ENCODE measurements at places on chromosomes 12 and 14.

DNA sequence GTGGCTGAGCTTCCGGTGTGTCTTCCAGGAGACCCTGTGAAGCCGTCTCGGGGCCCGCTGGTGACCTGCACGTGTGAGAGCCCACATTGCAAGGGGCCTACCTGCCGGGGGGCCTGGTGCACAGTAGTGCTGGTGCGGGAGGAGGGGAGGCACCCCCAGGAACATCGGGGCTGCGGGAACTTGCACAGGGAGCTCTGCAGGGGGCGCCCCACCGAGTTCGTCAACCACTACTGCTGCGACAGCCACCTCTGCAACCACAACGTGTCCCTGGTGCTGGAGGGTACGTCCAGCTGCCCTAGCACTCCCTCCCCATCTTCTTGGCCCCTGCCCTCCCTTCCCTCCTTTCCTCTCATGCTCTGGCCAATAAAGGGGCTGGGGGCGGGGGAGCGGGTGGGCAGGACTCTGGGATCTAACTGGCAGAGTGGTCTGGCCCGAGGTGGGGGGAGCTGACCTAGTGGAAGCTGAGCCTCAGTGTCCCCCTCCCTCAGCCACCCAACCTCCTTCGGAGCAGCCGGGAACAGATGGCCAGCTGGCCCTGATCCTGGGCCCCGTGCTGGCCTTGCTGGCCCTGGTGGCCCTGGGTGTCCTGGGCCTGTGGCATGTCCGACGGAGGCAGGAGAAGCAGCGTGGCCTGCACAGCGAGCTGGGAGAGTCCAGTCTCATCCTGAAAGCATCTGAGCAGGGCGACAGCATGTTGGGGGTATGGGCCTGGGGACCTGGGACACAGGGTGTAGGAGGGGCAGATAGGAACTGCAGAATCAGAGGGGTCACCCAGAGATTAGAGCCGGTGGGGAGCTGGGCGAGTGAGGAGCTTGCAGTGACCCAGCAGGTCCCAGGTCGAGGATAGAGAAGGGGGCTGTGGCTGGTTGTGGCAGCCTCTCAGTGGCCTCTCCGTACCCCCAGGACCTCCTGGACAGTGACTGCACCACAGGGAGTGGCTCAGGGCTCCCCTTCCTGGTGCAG, 6.0 kb downstream of the ACVRL1 start:
- no peak for DNase-seq

DNA sequence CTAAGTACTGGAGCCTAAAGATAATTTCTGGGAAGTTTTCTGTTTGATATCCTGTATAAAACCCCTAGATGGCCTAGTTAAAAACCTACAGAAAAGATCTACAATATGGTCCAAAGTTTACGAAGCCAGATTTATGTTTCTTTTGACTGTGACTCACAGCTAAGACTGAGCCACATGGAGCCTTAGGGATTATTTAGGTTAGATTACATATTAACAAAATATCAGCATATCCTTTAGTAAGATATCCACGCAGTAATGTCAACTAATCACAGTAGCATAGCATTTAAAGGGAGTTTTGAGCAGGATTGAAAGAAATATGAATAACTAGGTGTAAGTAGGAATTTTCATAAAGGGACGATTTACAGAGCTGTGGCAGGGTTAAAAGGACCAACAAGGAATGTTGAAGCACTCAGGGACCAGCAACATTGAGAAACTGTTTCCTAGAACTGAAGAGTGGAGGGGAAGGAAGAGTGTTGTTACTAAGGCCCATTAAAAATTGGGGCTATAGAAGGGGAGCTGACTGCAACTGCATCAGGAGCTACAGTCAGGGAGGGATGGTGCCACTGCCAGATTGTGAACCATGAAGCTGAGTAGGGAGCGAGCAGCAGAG, 155.5 kb downstream of the DACT1 start:
- no peak for DNase-seq

DNA sequence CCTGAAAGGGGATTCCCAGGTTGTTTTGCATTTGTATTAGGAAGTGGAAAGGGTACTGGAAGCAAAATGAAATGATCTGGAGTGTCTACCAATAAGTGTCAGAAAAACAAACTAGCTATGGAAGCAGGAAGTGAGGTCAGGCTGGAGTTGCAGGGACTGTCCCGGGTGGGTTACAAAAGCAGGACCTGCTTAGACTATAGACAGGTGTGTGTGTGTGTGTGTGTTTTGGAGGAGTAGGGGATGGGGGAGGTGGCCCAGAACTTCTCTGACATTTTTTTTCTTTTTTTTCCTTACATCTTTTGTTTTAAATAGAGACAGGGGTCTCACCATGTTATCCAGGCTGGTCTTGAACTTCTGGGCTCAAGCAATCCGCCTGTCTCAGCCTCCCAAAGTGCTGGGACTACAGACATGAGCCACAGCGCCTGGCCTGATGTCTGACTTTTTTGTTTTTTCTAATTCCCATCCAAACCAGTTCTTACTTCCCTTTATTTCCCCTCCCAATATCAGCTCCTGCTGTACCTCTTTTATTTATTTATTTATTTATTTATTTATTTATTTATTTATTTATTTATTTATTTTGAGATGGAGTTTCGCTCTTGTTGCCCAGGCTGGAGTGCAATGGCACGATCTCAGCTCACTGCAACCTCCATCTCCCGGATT, 512 bp upstream of the RND1 start:
- no peak for DNase-seq

DNA sequence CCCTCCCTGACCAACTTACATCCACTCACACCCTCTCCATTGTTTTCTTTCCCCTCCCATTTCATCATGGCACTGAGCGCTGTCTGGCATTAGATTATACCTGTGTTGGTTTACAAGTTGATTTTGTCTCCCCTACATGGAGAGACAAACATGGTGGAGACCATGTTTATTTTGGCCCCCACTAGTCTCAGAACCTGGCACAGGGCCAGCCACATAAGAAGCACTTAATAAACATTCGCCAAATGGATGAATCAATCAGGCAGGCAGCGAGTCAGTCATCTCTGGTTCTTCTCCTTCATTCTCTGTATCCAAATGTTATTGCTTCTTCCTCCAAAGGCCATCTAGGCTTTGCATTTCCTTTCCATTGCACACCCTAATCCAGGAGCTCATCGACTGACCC, 177.4 kb downstream of the DPF3 start:
- DNase-seq = no peak

DNA sequence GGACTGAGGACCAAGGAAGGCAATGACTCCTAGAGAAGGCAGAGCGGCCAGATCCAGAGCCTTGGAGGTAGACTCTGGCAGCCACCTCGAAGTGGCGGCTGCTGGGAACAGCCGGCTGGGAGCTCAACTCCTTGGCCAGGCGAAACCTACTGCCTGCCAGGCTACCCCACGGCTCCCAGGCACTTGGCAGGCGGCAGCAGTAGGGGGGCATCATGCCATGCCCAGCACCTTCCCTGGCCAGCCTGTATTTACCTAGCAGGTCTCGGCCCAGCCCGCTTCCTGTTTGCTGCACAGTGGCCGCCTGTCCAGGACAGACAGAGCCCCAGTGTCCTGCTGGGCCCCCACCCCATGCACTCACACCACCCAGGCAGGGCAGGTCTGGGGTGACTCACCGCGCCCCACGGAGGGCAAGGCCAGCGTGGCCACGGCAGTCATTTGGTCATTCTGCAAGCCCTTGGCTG, 10.2 kb downstream of the TRPV4 start:
- no peak for DNase-seq

- DNase-seq = no peak
Measured at GRCh38 chr12:82682326-82682725, 4.4 kb upstream of the TMTC2 start.

DNA sequence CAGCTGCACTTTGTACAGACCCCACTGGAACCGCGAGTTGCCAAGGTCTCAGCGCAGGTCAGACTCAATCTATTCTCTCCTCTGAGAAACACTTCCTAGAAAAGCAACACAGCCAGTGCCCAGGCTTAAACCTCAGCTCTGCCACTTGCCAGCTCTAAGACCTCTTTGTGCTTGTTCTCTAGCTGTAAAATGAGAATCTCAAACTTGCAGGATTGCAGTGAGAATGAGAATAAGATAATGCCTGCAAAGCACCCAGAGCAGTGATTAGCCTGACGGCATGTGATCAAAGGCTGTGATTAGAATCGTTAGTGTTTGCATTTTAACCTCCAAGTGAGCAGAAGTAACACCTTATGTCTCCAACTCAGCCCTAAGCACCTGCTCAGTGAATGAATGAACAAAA, 21.3 kb downstream of the ANO2 start:
- no peak for DNase-seq

GRCh38 chr14:51014086-51014485, 69.8 kb upstream of the PYGL start:
- no peak for DNase-seq

DNA sequence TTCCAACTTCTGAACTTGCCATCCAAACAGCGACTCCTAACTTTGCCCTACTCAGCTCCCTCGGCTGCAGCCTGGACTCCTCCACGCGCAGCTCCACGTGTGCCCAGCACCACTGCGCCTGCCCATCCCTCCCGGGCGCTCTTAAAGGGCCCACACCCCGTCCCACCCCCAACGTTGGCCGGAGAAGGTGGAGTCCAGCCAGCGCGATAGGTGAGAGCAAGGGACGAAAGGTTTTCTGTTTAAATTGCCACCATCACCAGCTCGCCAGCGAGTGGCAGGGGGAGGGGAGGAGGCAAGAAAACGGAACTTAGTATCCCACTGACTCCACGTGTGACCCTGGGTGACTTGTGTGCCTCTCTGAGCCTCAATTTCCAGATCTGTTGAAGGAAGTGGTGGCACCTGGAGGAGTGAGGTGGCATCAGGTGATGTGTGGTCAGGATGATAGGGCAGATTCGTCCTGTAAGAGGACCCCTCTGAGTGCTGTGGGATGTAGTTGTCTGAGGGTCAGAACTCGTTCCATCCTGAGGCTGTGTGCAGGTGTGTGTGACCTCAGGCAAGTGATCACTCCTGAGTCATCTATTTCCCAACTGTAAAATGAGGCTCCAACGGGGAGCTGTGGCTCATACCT, 59.7 kb downstream of the TRPV4 start:
- no peak for DNase-seq

- no peak for DNase-seq
Measured at GRCh38 chr12:123490089-123490488, 32.1 kb downstream of the SNRNP35 start.

- no peak for DNase-seq
Measured at GRCh38 chr12:126811391-126811790, 1455.6 kb upstream of the TMEM132C start.

- peak; percentile 38 for DNase-seq
Measured at GRCh38 chr14:104795781-104796686, 486 bp upstream of the AKT1 start.

- DNase-seq = no peak
Measured at GRCh38 chr12:124384299-124384894, 89.5 kb downstream of the RFLNA start.

DNA sequence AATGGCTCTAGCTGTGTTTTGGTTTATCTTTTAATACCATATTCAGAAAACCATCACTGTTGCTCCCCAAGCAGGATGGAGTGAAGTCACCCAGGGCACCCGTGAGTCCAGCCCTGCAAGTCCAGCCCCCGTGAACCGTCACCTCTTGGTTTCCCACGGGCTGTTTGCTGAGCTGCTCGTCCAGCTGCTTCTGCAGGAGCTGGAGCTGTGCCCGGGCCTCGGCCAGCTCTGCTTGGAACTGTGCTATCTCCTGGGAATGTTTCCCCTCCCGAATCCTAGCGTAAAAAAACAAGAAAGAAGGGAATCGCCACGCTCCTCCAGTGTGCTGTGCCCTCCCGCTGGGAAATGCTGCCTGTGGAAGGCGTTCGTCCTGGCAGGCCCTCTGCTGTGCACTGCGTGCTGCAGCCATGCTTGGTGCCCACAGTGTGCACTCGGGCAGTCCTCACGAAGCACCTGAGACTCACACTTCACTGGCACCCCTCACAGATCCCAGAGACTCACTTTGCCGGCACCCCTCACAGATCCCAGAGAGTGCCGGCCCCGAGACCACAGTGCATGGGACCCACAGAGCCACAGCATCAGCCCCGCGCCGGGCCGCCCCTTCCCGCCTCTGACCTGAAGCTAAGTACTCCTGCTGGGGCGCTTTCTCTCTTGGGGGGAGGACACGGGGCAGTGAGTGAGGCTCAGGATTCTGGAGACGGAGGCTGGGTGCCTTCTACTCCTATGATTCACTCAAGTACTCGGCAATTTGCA, 15.4 kb upstream of the ANKLE2 start:
- no peak for DNase-seq

- no peak for DNase-seq
Measured at GRCh38 chr14:92561906-92562479, 48.4 kb downstream of the RIN3 start.

DNA sequence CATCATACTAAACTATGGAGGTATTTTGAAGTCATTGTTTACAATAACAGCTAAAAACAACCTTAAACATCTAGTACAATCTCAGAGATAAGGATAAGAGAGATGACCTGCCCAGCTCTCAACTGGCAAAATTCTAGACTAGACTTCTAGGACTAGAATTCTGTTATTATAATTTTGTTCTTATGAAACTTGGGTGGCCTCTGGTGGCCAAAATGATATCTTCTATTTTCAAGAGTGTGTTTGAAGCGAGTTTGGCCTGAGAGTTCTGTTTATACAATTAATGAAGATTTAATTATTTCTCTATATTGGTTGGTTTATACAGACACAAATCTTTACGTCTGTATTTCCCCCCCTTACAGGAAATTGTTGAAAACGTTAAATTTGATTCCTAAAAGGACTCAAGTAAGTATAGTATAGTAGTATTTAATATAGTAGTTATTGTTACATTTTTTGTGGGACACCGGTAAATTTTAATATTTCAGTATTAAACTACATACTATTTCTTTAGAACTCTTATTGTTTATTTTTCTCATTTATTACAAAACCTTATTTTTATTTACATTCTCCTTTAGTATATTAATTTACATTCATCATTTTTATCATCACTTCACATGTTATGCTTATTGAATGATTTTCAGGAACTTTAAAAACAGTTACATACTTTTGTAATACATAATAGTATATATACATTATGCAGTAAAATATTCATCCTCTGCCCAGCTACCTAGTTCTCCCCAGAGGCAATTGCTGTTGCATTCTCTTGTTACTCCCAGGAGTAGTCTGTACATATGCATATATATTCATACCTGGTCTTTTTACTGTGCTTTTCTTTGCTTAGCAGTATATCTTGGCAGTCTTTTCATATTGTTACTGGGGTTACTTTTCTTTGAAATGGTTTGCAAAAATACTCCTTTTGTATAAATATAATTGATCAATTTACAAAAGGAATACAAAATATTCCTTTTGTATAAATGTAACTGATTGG, 6.6 kb downstream of the PPHLN1 start:
- DNase-seq = no peak

GRCh38 chr14:105911006-105911847, 384.8 kb downstream of the TMEM121 start:
- DNase-seq = no peak

DNA sequence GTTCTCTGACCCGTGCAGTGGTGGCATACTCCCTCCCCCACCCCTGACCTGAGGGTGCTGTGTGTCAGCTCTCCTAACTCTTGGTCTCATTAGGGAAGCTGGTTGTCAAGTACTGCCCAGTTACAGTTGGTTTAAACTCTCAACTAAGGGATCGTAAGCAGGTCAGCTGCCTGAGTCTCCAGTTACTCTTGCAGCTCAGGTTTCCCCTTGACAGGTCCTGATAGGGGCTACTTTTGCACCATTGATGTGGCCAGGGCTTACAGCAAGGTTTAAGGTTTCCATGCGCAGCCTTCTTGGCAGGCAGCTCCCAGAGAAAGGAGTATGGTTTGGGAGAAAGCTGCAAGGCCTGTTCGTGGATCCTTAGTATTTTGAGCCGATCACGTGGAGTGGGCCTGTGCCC, 74.5 kb downstream of the ETV6 start:
- no peak for DNase-seq

- DNase-seq = no peak
Measured at GRCh38 chr14:76812093-76812421, 625 bp downstream of the ANGEL1 start.
